ENCODE measurements at places on chromosomes 7 and 10. TPM values are rescaled to one million over a fixed set of nuclear protein-coding genes. Genes with fewer than 3 reads are reported as not detected.

The CYP3A7 gene
- total RNA-seq = not detected

GRCh38 chr7:46058086-46058823 is 137.2 kb upstream of the IGFBP3 start:
- H3K27ac ChIP-seq = no peak overlapping the region
- no peak overlapping the region for H3K4me3 ChIP-seq
- H3K27me3 ChIP-seq = no peaks in the 10 kb centered on the region
- no peak for DNase-seq
- no peaks in the 10 kb centered on the region for H3K36me3 ChIP-seq
- no peaks in the 10 kb centered on the region for H3K4me1 ChIP-seq

The TFEC gene
- 1.3 TPM for total RNA-seq

GRCh38 chr7:22647451-22648257 is 79.3 kb upstream of the IL6 start:
- H3K4me1 ChIP-seq = no peaks in the 10 kb centered on the region
- peaks cover 11% of the 10 kb centered on the region for H3K27me3 ChIP-seq
- no peak overlapping the region for H3K27ac ChIP-seq
- H3K4me3 ChIP-seq = no peak overlapping the region

The SLC18A2 gene
- 0.14 TPM for total RNA-seq

DNA sequence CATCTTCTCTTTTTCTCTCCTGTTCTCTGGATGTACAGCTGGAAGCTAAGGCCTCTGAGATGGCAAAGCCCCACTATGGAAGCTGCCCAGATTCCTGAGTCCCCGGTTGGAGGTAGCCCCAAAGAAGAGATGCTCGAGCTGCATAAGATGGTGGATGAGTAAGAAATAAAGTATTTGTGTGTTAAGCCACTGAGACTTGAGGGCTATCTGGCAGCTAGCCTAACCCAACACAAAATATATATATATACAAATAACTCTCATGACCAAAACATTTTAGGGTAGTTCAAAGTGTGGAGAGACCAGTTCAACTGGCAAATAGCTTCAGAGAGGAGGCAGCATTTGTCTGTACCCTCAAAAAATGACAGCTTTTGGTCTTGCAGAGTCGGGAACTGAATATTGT is 72.4 kb upstream of the PDE1C start:
- H3K27ac ChIP-seq = no peak overlapping the region
- H3K4me3 ChIP-seq = no peak overlapping the region
- H3K27me3 ChIP-seq = no peaks in the 10 kb centered on the region
- H3K36me3 ChIP-seq = no peaks in the 10 kb centered on the region
- no peaks in the 10 kb centered on the region for H3K4me1 ChIP-seq

The FAM13C gene
- total RNA-seq = not detected

DNA sequence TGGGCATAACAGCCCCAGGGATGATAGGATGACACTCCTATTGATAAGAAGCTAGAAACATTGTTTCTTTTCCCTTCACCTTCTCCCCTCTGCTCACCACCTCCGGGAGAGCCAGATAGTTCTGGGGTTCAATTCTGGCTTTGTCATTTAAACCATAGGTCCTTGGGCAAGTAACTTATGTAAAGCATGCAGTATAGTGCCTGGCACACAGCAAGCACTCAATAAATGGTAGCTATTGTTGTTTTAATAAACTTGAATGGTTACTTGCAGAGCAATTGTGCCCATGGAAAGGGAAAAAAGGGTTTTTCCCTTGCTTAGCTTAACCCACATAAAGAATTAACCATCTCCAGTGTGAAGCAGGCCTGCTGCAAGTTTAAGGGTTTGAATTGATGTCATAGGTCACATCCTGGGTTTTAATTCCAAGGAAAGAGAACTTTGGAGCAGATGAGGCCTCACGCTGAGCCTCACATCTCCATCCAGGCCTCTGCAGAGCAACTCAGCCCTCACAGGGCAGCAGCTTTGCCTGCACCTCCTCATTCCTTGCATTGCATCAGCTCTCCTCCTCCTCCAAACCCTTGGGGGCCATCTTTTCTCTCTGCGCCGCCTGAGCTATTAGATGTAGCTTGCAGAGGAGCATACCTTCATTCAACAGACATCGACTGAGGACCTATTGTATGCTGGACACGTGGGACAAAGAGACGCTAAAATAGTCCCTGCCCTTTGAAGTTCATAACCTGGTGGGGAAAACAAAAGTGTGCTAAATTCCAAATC is 22.9 kb downstream of the ZNF775 start:
- H3K36me3 ChIP-seq = peaks cover 3% of the 10 kb centered on the region
- H3K4me3 ChIP-seq = no peak overlapping the region
- H3K4me1 ChIP-seq = peaks cover 26% of the 10 kb centered on the region
- no peaks in the 10 kb centered on the region for H3K27me3 ChIP-seq
- H3K27ac ChIP-seq = no peak overlapping the region

The NKX2-3 gene
- total RNA-seq = not detected

The PTER gene
- 19.8 TPM for total RNA-seq

The TBXAS1 gene
- total RNA-seq = 2.1 TPM

Data from activated naive CD8-positive, alpha-beta T cell treated with anti-CD3 and anti-CD28 coated beads, Interleukin-2, amount 10 ng/mL, durations not matched to agents 7 days and 5 days (primary cell).